NCI-H2081 (cell line): ENCODE measurements at places on chromosomes 16 and 17.
A peak's percentile ranks its signal among the peaks of the same experiment; 100 is the strongest.

- no peak for DNase-seq
Observed at GRCh38 chr16:27369806-27370205, 32.2 kb upstream of the IL21R start.

DNA sequence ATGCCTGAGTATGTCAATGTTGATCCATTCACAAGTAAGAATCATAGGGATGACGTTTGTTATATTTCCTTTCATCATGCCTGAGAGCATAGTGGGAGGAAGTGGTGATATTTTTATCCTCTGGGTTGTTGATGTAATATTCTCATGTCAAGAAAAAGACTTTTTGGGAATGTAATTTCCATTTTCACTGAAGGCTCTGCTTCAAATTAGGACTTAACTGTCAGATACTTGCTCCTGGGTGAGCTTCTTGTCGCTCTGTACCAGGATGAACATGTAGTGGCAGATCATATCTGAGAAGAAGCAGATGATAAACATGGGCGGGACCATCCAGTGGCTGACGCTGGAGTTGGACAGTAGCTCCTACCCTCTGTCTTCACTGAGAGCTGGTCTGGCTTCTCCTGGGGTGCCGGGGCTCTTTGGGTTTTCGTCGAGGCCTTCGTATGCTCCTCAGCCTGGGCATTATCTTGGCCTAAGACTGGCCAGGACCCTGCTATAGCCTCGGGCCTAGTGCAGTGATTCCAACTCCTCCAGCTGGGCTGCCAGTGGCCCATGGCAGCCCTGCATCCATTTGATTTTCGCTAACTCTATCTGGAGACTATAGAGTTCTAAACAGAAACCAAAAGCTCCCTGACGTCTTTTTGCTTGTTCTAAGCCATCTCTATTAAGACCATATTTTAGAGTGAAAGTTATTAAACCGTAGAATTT is 19.7 kb downstream of the CYB5B start:
- no peak for DNase-seq

DNA sequence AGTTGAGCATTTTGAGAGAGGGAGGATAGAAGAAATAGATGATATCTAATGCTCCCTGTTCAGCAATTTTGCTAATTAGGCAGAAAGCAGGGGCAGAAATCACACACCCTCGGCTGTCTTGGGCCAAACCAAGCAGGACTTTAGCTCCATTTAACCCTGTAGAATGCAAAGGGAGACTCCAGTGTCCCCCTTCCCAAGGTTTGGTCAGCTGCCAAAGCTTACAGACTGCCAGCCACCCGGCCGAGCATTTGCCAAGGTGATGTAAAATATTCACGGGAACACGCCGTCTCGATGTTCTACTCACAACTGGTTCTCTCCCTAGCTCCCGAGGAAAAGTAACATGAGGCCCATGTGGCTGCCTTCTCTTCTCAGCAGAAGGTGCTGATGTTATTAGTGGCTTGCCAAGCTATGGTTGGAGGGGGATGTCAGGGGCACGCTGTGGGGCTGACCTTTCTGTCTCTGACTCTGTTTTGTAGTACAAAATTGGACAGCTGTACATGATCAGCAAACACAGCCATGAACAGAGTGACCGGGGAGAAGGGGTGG is 155.3 kb downstream of the PITPNC1 start:
- peak; percentile 40 for DNase-seq

GRCh38 chr17:27463235-27463677 is 7.0 kb downstream of the KSR1 start:
- DNase-seq, result no peak

- DNase-seq, result no peak
Observed at GRCh38 chr17:2190014-2190413, 113.6 kb downstream of the SMG6 start.

DNA sequence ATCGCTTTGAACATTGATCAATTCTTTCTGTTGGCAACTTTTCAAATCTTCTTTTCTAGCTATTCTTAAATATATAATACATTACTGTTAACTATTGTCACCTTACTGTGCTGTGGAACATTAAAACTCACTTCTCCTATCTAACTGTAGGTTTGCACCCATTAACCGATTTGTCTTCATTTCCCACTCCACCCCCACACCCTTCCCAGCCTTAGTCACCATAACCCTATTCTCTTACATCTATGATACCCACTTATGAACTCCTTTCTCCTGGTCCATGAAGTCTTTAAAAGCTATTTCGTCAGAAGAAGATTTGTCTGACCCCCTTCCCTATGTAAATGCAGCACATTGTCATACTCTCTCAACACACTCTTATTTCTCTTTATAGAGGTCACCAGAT is 993.4 kb upstream of the EEF2KMT start:
- DNase-seq, result no peak

GRCh38 chr17:42806249-42806648 is 7.6 kb downstream of the CNTD1 start:
- no peak for DNase-seq

DNA sequence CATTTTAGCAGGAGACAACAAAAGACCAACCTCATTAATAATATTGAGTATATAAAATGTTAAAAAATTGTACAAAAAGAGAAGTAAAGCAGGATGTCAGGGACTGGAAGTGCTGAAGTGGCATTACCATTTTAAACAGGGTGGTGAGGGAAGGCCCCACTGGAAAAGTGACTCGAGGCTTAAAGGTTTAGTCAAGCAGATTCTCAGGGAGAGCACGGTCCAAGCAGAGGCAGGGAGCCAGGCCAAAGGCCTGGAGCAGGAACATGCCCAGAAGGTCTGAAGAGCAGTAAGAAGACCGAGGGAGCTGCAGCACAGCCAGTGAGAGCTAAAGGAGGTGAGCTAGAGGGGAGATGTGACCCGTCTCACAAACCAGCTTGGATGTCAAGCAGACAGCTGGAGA is 7.6 kb downstream of the XPO6 start:
- no peak for DNase-seq

GRCh38 chr16:57123216-57123973 is 31.0 kb downstream of the CPNE2 start:
- DNase-seq, result no peak

DNA sequence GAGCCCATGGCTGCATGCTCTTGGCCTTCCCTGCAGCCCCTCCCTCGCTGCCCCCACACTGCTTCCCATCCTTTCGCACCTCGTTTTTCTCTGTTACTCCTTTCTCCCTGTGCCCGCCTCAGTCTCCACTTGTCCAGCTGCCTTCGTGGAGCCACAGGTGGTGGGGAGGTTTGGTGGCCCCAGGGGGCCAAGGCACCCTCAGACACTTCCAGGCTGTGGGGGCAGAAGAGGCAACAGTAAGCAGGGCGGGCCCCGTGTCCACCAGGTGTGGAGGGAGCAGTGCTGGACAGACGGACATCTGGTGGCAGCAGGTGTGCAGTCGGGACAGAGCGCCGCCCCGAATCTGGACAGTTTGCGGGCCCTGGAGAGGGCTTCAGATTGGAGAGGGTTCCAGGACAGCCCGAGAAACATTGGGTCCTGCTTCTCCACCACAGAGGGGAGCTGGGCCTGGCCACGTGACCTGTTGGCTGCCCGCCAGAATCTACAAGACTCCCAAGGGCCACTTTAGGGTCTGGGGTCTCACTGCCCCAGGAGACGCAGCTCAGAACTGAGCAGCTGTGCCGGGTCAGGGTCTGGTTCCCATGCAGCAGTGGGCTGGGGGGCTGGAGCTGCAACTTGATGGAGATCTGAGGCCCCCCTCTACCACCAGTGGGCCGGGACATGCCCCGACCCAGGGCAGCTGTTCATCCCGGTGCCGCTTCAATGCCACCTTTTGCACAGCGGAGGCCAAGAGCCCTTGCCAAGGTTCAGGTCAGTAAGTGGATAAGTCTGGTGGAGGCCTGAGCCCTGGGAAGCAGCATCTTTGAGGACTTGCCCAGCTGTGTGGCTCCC is 22.8 kb downstream of the BAHCC1 start:
- no peak for DNase-seq

DNA sequence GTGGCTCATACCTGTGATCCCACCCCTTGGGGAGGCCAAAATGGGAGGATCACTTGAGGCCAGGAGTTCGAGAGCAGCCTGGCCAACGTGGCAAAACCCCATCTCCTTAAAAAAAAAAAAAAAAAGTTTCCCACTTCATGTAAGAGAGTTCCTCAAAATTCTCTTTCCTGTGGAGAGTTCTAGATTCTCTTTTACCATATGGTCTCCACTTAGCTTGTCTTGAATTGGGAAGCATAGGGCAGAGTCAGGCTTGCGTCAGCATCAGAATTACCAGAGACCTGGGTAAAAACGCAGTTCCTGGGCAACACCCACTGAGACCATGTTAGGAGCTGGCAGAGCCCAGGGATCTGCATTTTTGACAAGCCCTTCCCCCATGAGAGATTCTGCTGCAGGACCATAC is 158.4 kb downstream of the CCDC182 start:
- DNase-seq, result no peak

GRCh38 chr16:70577256-70577698 is 53.7 kb downstream of the SF3B3 start:
- no peak for DNase-seq

GRCh38 chr17:66474258-66474657 is 171.8 kb downstream of the PRKCA start:
- DNase-seq, result no peak

GRCh38 chr17:78126895-78127238 is 1.7 kb downstream of the TMC6 start:
- no peak for DNase-seq

DNA sequence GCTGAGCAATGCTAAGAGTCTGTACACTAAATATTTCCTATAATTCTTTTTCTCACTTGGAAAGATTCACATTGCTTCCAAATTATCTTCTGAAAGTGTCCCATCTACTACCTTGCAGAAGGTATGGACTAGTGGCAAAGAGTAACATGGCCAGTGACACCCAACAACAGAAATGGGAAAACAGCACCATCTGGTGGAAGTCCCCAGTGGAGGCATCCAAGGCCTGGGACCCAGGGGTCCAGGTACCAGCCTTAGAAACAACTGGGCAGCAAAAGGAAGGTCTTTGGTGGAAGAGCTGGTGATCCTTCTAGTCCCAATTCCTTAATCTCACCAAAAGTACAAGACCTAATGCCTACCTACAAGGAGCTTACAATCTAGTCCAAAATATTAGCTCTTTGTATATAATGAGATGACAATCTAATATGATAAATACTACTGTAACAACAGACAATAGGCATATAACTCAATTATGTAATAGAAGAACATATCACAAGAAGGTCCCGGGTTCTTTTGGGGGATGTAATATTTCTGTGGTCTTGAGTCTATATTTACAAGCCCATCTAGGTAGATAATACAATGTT is 55.3 kb downstream of the SKAP1 start:
- DNase-seq, result peak; percentile 64

- no peak for DNase-seq
Observed at GRCh38 chr16:3098459-3099394, at the start of gene ZSCAN10. TSS of gene ZSCAN10 (minus strand) at chr16:3099294. CDS start at chr16:3092937, 6,357 bp downstream.

GRCh38 chr17:34726536-34727384 is 147.4 kb downstream of the TMEM132E start:
- no peak for DNase-seq

DNA sequence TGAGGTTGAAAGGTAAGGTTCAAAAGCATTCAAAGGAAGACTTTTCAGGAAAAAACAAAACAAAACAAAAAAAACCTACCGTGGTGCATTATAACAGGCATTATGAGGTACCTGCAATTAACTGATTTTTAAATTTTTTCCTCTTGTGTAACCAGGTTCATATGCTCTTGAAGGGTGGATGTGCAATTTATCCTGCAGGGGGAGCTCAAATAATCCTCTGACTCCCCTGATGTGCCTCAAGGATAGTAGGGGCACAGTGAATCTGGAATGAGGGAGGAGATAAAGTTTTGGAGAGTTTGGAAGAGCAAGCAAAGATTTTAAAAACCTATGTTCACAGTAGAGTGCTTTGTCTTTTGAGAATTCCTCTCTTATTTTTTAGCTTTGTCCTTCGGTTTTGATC is 1349.4 kb downstream of the CDH8 start:
- DNase-seq, result no peak

DNA sequence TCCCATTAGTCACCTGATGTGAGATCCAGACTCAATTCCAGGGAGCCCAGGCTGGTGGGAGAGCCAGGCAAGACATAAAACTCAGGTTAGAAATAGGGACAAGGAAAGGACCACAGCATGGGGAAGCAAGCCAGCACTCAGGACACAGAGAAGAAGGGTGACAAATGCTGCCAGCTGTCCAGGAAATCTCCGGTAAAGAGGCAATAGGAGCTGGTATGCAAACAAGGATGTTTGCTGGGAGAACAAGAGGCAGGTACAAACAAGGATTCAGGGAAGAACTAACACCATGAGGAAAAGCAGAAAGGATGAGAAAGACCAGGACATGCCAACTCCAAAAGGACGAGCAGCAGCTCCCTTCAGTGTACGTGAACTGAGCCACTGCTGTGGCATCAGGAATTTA is 10.2 kb upstream of the TXNDC11 start:
- DNase-seq, result no peak

- no peak for DNase-seq
Observed at GRCh38 chr16:85220964-85221731, 108.9 kb upstream of the CIBAR2 start.

DNA sequence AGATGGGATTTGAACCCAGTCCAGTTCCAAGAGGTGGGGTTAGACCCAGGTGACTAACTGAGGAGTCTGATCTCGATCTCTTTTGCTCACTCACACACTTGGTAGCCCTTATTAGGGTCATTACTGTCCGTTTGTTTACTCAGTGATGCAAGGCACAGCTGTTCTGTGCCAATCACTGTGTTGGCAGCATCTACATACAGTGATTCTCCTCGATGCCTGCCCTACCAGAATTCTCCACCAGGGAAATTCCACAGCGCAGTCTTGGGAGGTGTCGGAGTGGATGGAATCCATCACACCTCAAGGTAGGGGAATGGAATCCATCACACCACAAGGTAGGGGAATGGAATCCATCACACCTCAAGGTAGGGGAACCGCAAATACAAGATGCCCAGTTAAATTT is 279.6 kb downstream of the MAF start:
- no peak for DNase-seq

GRCh38 chr16:152141-153128 is at the start of gene HBZ:
TSS of gene HBZ (plus strand) at chr16:152644. CDS start at chr16:152910, 266 bp downstream.
- DNase-seq, result no peak

- DNase-seq, result peak; percentile 40
Observed at GRCh38 chr16:7313170-7313569, 19.5 kb upstream of the RBFOX1 start.

GRCh38 chr17:34365340-34365739 is 2.3 kb upstream of the CCL1 start:
- DNase-seq, result no peak

DNA sequence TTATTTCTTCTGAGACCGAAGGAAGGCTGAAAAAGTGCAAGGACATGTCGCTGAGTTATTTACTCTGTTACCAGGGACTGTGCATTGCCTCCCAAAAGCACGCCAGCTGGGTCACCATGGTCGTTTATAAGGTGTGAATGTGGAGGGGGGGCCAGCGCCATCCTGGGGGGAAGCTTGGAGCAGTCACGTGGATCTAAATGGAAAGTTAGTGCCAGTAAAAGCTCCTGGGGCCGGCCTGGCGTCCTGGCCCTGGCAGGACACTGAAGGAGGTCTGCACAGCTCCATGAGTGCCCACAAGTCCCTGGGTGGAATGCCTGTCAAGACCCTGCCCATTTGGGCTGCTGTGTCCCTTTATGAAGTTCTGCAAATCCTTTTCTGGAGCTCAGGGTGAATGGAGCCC is 82.6 kb downstream of the C16orf95 start:
- no peak for DNase-seq

GRCh38 chr16:27792486-27793248 is 242.7 kb downstream of the KATNIP start:
- no peak for DNase-seq

- no peak for DNase-seq
Observed at GRCh38 chr16:11410376-11411058, 65.3 kb downstream of the RMI2 start.

GRCh38 chr16:29009838-29010166 is 24.9 kb downstream of the LAT start:
- DNase-seq, result no peak
